ENCODE measurements at places on chromosomes 11 and 22.

DNA sequence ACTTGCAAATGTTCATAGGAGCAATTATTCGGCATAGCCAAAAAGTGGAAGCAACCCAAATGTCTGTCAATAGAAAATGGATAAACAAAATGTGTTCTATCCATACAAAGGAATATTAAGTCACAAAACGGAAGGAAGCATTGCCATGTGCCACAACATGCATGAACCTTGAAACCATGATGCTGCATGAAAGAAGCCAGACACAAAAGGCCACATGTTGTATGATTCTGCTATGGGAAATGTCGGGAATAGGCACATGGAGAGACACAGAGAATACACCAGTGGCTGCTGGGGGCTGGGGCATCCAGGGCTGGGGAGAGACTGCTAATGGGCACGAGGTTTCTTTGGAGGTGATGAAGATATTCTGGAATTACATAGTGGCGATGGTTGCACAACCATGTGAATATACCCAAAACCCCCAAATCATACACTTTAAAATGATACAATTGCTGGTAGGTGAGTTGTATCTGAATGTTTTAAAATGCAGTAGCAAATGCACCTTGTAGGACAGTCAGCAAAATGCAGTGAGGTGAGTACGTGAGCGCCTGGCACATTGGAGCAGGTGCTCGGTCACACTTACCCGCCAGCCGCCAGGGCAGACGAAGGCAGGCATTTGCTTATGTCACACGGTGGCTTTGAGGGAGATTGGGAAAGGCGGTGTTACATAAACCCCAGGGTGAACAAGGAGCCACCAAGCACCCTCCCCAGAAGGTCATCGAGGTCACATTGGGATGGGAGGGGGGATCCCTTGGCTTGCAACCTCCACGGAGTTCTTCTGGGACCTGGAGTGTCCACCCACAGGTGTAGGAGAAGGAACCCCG is 6.3 kb upstream of the OSM start:
- peak; percentile 68 for DNase-seq

DNA sequence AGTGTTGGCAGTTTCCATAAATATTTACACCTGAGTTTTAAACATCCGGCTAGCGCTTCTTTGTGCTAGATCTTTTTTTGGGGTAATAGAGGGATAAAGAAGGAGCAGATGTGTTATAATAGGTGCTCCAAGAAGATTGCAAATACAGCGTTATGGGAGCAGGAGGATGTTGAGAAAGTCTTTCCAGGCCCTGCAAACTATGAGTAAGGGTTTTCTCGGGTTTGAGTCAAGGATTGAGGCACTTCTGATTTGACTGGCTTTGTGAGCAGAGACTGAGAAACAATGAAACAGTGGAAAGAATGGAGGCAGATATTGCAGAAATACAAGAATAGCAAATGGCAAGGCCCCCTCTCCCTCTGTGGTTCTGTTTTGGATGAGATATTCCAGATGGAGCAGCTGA is 155.0 kb upstream of the TIMP3 start:
- no peak for DNase-seq

DNA sequence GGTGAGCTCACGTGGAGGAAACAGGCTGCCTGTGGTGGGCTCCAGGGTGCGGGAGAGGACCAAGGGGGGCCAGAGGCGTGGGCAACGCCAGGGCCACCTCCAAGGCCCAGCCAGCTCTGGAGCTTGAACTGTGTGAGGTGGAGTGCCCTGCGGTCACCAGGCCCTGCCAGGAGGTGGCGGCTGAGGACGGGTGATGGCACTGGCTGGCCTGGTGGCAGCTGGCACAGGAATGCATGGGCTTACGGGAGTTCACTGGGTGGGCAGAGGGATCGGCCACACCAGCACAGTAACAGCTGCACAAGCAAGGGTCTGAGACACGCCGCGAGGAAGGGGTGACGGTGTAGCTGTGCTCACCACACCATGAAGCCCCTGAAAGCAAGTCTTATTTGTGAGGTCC is 15.8 kb downstream of the TOLLIP start:
- DNase-seq, result no peak

DNA sequence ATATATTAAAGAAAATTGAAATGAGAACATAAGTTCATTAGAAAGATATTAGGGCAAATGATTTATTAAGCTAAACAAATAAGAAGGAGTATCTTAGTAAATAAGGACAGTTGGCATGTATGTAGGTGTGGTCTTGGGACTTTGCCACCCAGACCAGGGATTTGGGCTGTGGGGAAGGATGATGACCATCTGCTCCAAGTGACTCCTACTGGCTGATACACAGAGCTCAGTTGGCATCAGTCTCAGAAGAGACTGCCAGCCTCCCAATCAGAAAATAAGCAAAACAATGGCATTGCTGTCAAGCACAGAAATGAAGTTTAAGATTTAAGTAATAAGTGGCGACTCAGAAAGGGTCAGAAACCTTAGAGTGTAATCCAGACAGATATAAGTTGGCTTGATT is 49.5 kb downstream of the PAX6 start:
- no peak for DNase-seq

DNA sequence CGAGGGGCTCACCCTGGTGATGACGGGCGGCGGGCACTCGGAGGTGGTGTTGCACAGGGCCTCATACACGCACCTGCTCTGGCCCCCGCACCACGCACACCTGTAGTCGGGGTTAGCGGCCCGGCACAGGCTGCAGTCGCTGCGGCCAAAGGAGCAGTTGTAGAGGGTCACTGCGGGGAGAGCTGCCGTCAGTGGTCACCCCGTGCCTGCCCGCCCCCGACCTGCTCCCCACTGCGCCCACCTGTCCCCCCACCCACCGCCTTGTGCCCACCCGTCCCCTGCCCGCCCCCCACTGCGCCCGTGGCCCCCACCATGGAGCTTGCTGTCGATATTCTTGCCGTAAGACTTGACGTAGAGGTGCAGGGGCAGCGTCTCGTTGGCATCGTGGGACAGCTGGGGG is 13.6 kb upstream of the MAPK11 start:
- no peak for DNase-seq

GRCh38 chr11:1034456-1035295 is 1.8 kb downstream of the MUC6 start:
- no peak for DNase-seq

- DNase-seq, result no peak
These were observed 414 bp downstream of the JOSD1 start for GRCh38 chr22:38700270-38700788.

DNA sequence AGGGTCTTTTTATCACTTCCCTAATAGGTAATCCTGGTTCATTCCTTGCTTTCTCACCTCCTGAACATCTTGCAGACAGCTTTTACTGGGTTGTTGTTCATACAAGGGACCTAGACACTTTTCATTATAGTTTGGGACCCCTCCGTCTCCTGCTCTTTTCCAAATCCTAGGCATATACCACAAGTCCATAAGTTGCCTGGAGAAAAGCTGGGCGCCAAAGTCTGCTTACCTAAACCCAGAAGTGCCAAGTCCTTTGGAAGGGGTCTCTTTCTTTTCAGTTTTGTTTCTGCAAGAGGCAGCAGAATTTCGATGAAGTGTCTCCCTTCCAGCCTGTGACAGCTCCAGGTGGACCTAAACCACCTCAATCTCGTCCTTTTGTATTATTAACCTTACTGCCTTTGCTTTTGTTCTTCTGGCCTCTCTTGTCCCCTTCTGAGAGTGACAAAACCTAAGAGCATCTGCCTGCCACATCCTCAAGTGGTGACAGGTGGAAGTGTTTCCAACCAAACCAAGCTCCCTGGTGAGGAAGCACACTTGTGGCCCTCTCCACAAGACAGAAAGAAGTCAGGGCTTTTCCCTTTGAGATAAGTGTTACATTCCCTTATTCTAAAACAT is 19.5 kb upstream of the P2RY6 start:
- peak; percentile 51 for DNase-seq

GRCh38 chr11:92505689-92506088 is 281.1 kb downstream of the FAT3 start:
- no peak for DNase-seq

DNA sequence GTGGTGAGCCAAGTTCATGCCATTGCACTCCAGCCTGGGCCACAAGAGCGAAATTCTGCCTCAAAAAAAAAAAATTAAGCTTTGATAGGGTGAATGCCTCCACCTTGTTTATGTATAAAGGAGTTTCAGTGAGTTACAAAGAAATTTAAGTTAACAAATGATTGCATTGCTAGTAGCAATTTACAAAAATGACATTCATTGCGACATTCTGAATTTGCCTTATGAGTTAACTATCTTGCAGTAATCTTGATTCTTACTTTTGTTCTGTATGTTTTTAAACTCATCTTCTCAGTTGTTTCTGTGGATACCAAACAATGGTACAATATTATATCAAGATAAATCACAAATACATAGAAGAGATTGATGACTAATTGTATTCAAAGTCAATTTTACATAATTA is 207.0 kb downstream of the DDX10 start:
- no peak for DNase-seq

DNA sequence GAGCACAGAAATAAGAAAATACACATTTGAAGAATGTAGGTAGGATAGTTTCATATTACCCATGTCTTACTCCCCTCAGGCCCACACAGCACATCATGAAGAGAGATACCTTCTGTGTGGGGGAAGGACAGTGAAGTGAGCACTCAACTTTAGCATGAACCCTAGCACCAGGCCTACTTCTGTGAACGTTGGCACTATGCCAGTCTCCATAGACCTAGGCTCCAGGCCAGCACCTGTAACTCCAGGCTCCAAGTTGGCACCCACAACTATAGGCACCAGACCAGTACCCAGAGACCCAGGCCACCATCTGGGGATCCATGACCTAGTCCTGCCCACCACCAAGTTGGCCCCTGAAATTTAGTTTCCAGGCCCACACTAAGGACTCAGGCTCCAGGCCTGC is 410.9 kb downstream of the INSC start:
- DNase-seq, result no peak

GRCh38 chr22:45224988-45225731 is 15.5 kb downstream of the KIAA0930 start:
- DNase-seq, result no peak

- no peak for DNase-seq
These were observed 88.3 kb upstream of the PARVA start for GRCh38 chr11:12288931-12289666.

GRCh38 chr22:45677063-45677462 is 5.4 kb downstream of the ATXN10 start:
- no peak for DNase-seq

DNA sequence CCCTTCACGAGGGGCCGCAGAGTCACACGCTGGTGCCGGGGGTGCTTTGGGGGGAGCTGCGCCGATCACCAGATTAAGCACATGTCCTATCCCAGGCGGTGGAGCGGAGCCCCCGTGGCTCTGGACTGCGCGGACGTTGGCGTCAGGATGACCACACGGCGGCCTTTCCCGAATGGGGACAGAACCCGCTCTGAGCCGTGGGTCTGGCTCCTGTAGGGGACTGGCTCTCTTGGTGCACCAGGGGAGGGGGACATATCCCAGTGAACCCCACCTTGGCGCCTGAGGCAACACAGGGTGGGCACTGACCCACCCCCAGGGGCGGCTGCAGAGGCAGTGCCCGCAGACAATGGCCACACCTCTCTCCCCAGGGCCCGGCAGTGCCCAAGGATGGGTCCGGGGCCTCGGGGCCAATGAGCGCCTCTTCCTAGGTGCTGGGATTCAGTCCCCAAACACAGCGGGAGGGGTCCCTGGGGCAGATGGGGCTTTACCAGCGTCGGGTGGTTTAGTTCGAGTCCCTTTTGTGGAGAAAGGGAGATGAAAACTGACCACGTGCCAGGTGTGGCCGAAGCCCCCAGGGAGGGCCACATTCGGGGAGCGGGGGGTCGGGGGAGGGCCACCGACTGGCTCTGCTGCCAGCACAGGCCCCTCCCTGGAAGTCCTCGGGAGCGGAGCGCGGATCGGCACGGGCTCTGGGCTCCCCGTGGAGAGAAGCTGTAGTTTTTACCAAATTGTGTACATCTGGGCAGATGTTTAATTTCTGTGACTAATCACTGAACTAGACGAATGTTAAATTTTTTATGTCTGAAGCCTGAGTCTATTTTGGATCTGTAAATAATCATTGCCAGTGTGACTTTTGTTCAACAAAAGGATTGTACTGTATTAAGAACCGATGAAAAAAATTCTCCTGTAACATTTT is 58.9 kb downstream of the GRAMD4 start:
- no peak for DNase-seq

GRCh38 chr11:57277845-57278720 is 41.0 kb upstream of the APLNR start:
- DNase-seq, result peak; percentile 50

GRCh38 chr11:90176069-90176468 is 41.6 kb downstream of the NAALAD2 start:
- no peak for DNase-seq

- no peak for DNase-seq
These were observed 160.7 kb downstream of the SOX6 start for GRCh38 chr11:16195651-16196050.

DNA sequence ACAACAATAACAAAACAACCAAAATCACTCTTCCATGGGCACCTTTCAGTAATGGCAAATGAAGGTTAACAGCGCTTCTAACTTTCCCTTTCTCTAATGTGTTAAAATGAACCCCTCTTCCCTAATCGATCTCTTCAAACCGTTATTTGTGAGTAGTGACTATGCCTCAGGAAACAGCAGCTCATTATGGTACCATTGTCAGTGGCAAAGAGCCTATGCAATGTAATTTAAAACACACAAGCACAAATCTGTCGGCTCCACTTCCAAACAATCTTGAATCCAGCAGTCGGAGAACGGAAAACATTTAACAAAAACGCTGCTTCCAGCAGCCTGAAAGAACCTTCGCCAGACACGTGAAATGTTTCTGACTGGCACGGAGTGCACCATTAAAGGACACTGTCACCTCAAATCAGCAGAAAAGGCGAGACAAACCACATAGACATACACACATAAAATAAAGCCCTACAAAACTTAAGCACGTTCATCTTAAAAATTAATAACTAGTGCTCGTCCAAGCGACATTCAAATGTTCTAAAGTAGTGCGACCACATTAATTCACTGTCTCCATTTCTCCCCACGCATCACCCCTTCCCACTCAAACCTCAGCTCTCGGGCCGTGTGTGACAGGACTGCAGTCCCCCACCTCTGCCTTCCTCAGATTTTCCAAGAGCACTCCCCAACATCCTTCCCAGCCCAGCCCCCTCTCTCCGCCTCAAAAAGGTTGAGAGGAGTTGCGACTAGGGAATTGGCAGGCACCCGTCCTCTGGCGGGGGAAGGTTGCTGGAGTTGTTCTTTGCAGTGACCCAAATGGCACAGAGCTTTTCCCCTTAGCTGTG is 748 bp downstream of the RAB30 start:
- DNase-seq, result no peak

GRCh38 chr11:61598886-61599868 is 18.3 kb upstream of the SYT7 start:
- DNase-seq, result peak; percentile 35

DNA sequence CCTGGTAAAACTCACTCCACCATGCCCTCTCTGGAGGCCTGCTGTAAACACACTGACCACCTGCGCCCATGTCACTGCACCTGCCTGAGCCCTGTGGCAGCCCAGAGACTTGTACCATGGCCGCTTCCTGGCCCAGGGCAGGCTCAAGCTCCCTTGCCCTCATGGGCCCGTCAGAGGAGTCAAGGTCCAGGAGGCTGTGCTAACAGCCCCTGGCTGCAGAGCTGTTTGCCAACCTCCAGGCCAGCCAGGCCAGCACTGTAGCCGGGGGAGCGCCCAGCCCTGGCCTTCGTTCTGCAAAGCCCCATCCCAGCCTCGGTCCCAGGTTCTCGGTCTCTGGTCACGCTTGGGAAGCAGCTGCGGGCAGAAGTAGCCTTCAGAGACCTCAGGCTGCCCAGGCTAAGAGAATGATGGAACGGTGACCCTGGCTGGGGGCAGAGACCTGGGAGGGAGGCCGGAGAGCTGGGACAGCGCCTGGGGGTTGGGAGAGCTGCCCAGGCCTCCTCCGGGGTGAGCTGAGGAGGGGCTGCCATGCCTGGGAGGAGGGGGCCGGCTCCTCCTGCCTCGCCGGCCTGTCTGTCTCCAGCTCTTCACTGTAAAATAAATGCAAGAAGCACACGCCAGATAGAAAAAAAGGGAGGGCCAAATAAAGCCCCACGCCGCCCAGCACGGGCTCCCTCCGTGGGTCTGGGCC is 11.9 kb upstream of the TCF20 start:
- no peak for DNase-seq

Measured in NB4 (cell line).